NCI-H187 (cell line): ENCODE measurements at places on chromosomes 4 and X.

GRCh38 chr4:74402692-74403456, 37.9 kb downstream of the EREG start:
- no peak for DNase-seq

GRCh38 chr4:156322592-156322991, 368.9 kb upstream of the CTSO start:
- DNase-seq, result no peak

- no peak for DNase-seq
Measured at GRCh38 chr4:18020145-18020670, 1.3 kb downstream of the LCORL start.

DNA sequence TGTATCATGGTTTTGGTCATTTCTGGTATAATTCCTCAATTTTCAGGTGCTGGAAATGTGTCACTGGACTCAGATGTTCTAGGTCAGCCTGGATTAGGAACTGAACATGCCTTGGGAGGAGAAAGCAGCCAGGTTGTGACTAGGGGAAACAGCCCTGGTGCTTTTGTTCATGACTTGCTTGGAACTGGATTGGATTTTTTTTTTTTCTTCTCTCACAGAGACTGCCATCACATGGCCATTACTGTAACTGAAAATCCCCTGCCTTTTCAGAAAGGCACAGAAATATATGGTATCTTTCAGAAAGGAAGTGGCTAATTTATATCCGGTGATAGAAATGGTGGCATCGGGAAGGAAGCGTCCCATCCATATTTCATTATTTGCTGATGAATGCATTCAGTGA, 34.6 kb downstream of the SEPTIN11 start:
- no peak for DNase-seq

GRCh38 chr4:52912608-52913007, 50.5 kb downstream of the RASL11B start:
- no peak for DNase-seq

DNA sequence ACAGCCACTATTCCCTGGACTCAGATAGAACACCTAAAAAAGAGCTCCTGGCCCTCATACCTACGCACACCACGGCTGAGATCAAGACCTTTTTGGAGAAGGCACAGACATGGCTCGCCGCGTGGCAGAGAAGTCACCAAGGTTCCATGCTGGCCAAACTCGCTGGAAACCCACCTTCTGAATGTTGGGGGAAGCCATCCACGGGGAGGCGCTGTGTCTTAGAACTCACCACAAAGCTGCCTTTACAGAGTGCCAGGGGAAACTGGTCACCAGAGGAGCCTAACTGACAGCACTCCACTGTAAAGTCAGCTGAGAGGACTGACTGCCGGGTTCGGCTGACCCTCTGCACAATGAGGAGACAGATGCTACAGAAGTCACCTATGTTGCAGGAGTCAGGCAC, 97.9 kb downstream of the NEUROG2 start:
- no peak for DNase-seq

GRCh38 chr4:132710971-132711370, 438.1 kb upstream of the PCDH10 start:
- no peak for DNase-seq

- DNase-seq, result no peak
Measured at GRCh38 chr4:67714248-67714583, 13.3 kb upstream of the UBA6 start.

GRCh38 chr4:143473334-143474126, 40.0 kb upstream of the SMARCA5 start:
- DNase-seq, result no peak

GRCh38 chrX:10534611-10535010, 85.8 kb downstream of the MID1 start:
- no peak for DNase-seq

DNA sequence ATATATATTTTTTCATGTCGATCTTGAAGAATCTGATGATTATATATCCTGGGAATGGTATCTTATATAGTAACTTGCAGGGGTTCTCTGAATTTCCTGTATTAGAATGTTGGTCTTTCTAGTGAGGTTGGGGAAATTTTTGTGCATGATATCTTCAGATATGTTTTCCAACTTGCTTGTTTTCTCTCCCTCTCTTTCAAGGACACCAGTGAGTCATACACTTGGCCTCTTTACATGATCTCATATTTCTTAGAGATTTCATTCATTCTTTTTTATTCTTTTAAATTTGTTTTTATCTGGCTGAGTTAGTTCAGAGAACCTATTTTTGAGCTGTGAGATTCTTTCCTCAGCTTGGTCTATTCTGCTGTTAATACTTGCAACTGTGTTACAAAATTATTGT, 27.2 kb upstream of the C4orf17 start:
- no peak for DNase-seq

- no peak for DNase-seq
Measured at GRCh38 chr4:105990933-105991332, 95.7 kb downstream of the NPNT start.

- DNase-seq, result no peak
Measured at GRCh38 chrX:100447655-100448397, 37.8 kb upstream of the PCDH19 start.

- DNase-seq, result no peak
Measured at GRCh38 chr4:145278341-145279121, 98.1 kb upstream of the OTUD4 start.

DNA sequence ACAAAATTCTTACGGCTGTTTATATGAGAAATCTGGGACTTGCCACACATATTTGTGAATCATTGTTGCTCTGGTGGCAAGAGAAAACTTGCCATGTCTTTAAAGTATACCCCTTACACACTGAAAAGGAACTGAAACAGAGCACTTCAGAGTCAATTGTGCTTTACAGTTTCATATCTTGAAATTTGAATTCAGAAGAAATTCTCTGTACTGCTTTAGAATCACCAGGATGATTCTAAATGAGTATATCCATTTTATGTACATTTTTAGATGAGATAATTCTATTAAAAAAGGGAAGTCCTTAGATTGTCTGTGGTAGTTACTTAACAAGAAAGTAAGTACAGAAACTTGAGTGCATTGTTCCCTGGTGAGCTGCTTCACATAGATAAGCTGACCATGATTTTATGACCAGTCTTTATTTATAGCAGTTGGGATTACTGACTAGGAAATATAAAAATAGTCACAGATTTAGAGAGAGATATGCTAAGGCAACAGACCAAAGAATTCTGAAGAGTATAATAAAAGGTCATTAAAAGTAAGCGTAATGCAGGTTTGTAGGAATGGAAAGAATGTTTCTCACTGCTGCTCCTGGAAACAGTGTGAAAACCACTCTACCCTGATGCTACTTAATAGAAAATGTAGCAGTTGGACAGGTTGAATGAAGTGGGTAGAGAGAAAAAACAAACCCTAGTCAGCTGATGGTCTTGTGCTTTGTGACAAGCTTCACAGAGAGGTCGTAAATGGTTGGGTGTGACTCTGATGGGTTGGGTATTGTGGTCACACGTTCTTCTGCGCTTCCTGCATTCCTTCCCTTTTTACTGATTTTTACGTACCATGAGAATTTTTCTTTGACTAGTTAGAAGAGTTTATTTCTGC, 41.0 kb downstream of the FNIP2 start:
- DNase-seq, result no peak

GRCh38 chrX:149151805-149152757, 353.0 kb downstream of the IDS start:
- DNase-seq, result no peak

DNA sequence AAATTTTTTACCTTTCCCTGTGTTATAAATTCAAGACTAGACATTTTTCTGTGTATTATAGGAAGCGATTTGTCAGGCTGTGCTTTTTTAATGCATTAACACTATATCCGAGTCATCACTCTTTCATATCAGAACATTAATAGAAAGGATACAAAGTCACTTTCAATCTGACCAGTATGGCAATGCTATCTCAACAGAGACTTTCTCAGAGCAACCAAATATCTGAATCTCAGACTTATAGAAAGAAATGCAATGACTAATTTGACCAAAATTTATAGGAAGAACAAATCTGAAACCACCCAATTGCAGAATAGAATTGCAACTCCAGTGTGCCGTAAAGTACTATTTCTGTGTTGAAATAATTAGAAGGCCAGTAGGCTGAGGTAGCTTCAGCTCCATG, 473 bp upstream of the TKTL2 start:
- DNase-seq, result no peak

DNA sequence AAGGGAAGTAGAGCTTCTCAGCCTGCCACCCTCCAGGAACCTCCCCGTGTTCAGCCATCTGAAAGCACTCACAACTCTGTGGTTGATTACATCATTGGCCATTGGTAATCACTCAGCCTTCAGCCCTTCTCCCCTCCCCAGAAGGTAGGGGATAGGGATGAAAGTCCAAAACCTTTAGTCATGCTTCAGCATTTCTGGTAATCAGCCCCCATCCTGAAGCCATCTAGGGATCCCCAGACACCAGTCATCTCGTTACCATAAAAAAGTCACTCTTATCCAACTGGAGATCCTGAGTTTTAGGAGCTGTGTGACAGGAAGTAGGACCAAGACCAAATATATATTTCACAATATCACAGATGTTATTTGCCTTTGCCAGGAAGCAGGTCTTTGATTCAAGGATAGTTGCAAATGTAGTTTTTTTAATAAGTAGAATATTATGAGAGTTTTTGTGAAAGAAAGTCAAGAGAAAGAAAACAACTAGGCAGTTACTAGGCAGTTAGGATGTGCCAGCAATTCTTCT, 364.6 kb upstream of the NOCT start:
- no peak for DNase-seq

GRCh38 chrX:281166-281999, at the start of gene PLCXD1:
TSS of gene PLCXD1 (plus strand) at chrX:281381. CDS start at chrX:284188, 2,807 bp downstream.
- no peak for DNase-seq

- no peak for DNase-seq
Measured at GRCh38 chr4:164484551-164484950, 269.4 kb upstream of the SMIM31 start.

- DNase-seq, result no peak
Measured at GRCh38 chrX:13252726-13253125, 67.1 kb downstream of the ATXN3L start.

- no peak for DNase-seq
Measured at GRCh38 chr4:53490161-53490956, 100.9 kb downstream of the LNX1 start.

DNA sequence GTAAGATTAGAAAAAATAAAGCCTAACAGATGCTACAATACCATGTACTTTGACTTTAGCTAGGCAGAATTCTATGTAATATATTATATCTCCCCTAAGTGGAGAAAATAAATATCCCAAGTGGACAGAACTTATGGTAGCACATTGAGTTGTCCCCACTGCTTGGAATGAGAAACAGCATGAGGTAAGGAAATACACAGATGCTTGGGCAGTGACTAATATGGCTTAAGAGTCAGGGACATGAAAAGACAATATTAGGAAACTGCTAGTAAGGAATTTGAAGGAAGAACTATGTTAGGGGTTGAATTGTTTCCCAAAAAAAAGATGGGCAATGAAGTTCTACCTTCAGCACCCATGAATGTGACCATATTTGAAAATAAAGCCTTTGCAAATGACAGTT, 2265.1 kb downstream of the PCDH7 start:
- DNase-seq, result no peak

DNA sequence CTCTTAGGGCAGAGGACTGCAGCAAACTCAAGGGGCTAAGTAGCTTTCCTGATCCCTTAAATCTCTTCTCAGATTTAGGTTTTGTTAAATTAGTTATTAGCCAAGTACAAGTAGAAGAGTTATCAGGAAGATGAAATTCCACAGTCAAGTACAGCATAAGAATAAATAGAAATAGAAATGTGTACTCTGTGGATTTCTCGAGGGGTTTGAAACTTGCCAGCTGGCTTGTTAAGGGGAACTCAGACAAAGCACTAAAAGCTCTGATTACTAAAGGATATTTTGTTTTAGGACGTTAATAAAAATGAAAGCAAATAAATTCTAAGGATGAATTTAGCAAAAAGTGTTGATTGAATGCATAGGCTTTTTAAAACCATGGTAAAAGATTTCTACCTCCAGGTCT, 654.6 kb downstream of the RAPGEF2 start:
- no peak for DNase-seq

DNA sequence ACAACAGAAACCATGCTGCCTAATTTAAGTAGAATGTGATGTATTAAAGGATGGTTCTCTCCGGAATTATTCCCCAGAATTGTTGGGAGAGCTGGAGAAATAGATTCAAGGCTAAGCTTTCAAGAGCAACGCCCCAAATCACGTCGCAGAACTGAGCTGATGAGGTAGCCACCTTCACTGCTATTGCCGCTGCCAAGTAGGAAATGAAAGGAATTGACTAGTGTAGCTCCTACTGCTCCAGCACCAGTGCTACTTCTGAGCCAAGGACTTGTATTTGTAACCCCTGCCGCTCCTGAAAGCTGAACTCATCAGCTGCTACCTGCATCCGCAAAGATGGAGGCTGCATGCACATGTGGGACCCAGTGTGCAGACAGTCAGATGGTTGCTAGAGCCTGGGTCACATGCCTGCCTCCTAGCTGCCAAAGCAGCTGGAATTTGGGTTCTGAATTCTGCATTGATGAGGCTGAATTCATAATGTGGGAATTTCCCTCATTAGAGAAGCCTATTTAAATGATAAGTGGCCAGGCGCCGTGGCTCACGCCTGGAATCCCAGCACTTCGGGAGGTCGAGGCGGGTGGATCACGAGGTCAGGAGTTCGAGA, 173.9 kb downstream of the PDGFRA start:
- DNase-seq, result no peak

GRCh38 chrX:101057093-101057714, 5.3 kb upstream of the TRMT2B start:
- DNase-seq, result no peak

DNA sequence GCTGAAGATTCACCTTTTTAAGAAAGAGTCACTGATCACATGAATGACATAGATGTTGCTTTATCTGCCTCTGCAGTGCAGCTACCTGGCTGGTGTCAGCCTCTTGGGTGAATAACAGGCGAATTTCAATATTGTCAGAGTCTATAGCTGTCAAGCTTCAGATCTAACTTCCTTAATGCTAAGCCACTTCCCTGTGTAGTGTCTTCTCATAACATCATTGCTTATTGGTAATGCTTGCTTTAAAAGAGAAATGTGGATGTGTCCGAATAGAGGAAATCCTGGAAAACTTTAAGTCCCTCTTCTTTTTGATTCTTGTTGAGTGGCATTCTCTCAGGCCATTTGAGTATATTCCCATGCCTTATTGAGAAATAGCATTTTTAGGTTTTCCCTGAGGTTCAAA, 7.3 kb upstream of the IGFBP7 start:
- no peak for DNase-seq

DNA sequence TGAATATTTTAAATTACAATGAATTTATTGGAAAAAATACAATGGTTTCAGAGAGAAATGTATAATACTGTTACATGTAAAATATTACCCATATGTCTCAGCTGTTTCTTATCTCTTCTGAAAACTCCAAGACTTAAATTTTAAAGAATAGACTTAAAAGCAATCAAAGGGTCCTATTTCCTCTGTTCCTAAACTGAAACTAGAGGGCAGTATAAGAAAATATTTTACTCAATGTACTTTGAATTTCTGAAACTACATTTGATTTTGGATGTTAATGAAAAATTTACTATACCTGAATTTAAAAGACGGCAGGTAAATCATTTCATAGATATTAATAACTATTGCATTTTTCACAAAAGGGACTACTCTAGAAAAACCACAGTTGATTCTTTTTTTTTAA, 200.2 kb downstream of the LRBA start:
- DNase-seq, result no peak
